Midbrain (tissue), 1 donor: ENCODE measurements at places on chromosomes 5 and 9.

GRCh38 chr5:91160714-91161285, 222.3 kb downstream of the ARRDC3 start:
- DNase-seq, result no peak

DNA sequence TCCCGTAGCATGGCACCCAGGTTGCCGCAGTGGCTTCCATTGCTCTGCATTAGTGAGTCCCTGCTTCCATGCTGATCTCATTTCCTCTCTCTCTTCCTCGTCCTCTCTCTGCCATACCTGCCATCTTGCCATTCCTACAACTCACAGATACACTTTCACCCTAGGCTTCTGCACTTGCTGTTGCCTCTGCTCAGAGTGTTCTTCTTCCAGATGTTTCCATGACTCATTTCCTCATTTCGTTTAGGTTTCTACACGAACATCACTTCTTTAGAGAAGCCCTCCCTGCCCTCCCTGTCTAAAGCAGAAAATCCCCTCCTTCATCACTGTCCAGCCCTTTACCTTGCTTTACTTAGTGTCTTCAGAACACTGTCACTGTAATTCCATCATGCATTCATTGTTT, 115.2 kb upstream of the WWC1 start:
- no peak for DNase-seq

DNA sequence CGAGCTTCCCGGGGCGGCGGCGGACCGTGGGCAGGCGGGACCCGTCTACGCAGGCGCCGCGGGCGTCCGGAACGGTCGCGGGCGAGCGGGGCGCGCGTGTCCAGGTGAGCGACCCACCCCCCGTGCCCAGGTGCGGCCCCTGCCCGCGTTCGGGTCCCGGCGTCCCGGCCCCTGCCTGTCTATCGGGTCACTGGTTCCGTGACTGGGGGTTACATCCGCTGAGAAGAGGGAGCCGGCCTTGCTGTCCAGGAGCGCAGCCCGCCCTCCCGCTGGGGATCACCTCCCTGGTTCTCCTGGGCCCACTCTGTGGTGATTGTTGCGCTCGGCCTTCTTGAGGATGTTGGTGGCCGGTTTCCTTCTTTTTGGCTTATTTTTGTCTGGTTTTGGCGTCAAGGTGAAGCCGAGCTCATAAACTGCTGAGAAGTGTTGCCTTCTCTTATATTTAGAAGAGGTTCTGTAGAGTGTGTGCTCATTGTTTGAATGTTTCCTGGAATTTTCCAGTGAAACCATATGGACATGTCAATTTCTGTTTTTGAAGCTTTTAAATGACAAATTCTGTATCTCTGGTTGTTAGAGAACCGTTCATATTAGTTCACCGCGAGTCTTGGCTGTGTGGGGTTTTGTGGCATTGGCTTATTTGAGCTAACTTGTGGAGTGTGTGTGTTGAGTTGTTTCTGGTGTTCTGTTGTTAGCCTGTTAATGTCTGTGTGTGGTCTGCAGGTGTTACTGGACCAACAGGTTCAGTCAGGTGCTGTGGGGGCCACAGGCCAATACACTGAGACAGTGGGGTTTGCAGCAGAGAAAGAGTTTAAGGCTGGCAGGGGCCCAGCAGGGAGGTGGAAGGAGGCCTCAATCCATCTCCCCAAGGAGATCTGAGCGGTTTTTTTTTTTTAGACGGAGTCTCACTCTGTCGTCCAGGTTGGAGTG, 621 bp downstream of the CEP72 start:
- DNase-seq, result no peak

DNA sequence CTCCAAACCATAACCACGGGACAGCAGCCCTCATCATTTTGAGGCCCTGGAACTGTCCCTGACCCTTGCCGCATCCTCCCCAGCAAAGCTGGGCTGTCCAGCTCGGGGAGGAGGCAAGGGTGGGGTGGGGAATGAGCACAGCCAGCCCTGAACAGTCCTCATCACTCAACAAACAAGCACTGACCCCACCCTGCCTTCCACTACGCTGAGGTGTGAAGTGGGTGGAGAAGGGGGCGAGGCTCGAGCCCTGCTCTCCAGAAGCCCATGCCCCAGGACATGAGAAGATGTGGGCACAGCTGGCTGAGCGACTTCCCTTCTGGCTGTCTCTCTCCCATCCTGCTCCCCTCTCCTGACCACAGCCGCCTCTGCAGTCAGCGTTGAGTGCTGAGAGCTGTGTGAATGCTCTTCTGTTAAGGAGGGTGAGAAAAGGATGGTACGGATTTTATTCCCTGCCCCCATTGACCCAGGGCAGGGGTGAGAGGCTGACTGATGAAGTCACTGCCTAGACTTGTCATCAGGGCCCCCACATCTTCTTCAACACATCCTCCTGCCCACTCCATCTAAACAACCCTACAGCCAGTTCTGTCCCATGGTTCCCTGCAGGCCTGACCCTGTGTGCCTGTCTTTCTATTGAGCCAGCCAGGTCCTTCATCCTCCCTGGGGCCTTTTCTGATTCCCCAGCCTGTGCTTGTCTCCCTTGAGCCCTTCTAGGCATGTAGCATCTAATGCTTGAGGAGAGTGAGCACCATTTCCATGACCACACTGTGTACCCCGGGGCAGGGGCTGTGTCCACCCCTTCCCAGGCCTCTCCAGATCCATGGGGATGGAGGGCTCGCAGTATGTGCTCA, 276.0 kb downstream of the FSTL4 start:
- no peak for DNase-seq

DNA sequence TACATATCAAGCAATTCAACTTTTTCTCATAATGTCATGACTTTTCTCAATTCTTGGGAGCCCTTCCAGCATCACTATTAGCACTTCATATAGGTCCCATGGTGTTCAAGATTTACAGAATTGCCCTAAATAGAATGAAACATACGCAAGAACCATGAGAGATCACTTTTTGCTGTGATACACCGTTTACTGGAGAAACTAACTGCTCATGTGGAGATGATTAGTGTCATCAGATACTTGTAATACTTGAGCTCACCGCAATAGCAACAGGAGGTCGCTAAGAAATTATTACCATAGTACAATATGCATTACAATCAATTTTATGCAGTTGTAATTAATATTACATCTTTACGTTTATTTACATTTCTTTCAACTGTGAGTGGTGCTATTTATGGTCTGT, 4.8 kb upstream of the PCSK5 start:
- DNase-seq, result no peak

- DNase-seq, result peak; percentile 18
These were observed 416.3 kb downstream of the NR2F1-AS1 start for GRCh38 chr5:93164690-93165089.

DNA sequence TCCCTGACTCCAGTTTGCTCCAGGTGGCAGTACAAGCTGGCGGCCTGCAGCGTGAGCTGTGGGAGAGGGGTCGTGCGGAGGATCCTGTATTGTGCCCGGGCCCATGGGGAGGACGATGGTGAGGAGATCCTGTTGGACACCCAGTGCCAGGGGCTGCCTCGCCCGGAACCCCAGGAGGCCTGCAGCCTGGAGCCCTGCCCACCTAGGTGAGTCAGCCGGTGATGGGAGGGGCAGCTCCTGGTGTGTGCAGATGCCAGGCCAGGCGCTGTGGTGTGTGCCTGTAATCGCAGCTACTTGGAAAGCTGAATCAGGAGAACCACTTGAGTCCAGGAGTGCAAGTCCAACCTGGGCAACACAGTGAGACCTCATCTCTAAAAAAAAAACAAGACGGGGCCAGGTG, 10.0 kb upstream of the CACFD1 start:
- DNase-seq, result no peak

GRCh38 chr5:123471385-123471784, 40.6 kb upstream of the CSNK1G3 start:
- DNase-seq, result no peak

GRCh38 chr5:176153741-176154140, 84.5 kb upstream of the SIMC1 start:
- no peak for DNase-seq

DNA sequence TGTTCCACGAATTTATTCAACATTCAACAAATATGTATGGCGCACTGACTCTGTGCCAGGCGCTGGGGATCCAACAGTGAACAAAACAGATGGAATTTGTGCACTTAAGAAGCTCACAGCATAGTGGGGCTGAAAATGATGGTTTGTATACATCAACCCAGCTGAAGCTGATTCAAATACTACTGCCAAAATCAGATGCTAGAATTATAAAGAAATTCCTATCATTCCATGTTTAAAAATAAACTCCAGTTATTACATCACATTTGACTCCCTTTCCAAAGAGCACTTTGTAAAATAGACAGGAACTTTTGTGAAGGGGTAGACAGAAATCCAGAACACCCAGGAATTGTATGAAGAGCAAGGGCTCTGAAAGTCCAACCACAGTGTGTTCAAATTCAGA, 54.1 kb downstream of the ZNF608 start:
- DNase-seq, result no peak

GRCh38 chr5:146878476-146879172, at the start of gene PPP2R2B:
Gene PPP2R2B (minus strand): TSS chr5:146878757.
- DNase-seq, result peak; percentile 64

- no peak for DNase-seq
These were observed 36.3 kb upstream of the LRRTM2 start for GRCh38 chr5:138911441-138911840.

- DNase-seq, result no peak
These were observed 17.8 kb downstream of the BRD3 start for GRCh38 chr9:134049772-134050588.

- DNase-seq, result no peak
These were observed 227.3 kb upstream of the DAPK1 start for GRCh38 chr9:87270221-87270847.

DNA sequence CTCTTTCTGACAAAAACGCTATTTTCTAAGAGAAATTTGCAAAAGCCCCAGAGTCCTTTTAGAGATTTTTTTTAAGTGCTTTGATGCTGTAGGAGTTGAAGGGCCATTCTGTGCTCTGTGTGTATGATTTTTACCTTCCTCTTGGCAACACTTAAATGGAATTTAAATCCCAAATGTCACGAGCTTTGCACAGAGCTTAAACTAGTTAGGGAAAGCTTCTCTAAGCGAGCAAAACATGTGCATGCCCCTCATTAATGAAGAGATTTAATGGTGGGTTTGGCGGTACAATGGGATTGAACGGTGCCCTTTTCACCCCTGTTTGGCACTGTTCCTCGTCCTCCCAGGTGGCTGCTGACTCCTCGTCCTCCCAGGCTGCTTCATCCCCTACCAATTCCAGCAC, 220.7 kb downstream of the DRD1 start:
- DNase-seq, result no peak

DNA sequence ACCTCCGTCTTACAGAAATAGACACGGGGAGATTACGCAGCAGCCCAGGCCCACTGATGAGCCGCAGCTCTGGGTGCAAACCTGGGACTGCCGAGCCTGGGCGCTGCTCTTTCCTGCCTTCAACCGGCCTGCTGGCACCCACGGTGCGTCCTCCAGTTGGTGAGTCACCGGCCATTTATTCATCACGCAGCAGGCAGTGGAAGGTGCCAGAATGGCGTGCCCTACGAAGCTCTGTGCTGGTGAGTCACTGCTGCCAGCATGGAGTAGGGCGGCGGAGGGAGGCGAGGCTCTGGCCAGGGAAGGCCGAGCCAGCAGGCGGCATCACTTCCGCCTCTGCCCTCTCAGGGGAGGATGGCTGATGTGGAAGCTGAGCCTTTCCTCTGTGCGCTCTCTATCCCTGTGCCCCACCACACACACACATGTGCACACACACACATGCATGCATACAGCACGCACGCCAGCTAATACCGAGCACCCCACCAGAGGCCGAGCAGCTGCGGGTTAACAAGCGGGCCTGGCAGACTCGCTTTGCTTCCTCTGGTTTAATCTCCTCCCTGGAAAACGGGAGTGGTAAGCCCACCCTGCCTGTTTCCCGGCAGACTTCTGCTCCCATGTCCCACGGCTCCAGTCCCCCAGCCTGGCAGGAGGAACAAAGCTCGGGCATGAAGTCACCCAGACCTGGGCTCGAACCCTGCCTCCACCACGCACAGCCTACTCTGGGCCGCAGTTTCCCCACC, 39.2 kb downstream of the OLFM1 start:
- no peak for DNase-seq

DNA sequence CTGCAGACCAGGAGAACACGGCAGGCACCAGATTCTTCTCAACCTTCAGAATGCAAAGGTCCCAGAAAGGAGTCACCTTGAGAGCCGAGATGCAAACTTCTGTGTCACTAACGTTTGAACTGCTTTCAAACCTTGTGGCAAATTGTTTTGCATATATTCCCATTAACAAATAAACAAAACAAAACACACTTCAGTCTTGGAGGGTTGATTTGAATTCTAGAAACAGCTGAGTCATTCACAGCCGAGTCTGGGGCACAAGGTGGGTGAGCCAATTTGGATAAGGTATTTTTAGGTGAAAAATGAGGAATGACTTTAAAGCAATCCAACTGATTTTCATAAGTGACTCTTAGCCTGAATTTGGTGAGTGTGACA, 38.8 kb upstream of the ANKRD33B start:
- no peak for DNase-seq

DNA sequence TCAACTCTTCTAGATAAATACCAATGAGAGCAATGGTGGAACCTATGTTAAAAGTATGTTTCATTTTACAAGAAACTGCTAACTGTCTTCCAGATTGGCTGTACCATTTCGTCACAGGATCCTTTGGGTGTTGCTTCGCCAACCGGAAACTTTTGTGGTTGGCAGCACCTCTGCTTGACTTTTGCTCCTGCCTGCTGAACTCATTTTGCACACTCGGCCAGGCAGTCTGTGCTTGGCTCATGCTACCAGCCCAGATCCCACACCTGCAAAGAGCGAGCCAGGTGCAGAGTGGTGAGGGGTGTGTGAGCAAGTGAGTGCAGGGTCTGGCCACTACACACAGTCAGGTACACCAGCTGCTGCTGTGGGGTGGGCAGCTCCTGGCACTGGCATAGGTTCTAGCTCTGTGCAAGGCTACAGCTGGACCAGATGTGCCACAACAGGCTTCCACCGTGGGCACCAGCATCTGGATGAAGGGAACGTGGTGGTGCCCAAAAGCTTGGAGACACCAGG, 422.3 kb downstream of the PRR16 start:
- DNase-seq, result no peak

DNA sequence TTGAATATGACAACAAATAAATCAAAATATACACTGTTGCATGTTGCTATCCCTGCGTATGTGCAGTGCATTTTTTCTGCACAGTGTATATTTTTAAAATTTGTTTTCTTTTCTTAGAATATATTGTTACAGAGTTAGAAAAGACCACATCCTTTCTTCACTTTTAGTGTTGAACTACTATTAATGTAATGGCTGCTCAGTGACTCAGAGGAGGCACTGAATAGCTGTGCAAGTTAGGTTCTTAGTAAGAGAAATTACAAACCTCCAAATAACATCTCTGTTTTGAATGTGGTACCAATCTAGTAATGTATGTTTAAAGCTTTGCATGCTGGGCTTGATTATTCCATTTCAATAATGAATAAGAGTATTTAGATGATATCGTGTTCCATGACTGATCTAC, 208.9 kb upstream of the PRR16 start:
- DNase-seq, result no peak

GRCh38 chr9:110095776-110096175, 112.2 kb downstream of the C9orf152 start:
- DNase-seq, result no peak

DNA sequence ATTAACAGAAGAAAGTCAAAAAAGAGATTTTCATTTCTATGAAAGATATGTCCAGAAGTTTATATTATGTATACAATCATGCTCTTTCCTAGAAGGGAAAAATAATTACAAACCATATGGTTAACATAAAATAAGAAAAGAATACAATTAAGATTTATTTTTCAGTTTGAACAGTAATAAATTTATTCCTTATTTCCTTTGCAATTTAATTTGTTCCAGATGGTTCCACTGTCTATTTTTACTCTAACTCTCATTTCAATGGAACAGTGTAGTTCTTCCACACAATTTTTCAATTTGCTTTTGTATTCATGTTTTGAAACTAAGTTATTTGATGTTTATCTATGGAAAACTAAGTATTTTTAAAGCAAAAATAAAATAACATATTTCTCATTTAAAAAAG, 1026.3 kb downstream of the TAF11L14 start:
- DNase-seq, result no peak

- DNase-seq, result no peak
These were observed 267.5 kb downstream of the EBF1 start for GRCh38 chr5:158832096-158832685.
